H4 (cell line): ENCODE measurements at places on chromosomes 5 and 9. TPM values are rescaled to one million over a fixed set of nuclear protein-coding genes. Genes with fewer than 3 reads are reported as not detected.

DNA sequence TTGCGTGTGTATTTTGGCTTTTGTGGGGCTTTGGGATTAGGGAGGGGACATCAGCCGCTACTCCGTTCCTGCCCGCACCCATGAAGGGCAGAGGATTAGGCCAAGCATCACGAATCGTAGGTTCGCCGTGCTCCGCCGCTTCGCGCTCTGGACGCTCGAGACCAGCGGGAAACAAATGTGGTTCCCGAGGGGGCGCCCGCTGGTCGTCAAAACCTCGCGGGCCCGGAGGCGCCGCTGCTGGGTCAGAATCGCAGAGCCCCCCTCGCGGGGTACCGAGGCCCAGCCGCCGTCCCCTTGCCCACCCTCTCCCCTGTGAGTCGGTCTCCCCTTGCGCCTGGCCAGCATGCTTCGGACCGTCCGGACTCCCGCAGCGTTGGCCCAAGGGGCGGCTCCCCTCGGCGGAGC lies 2.3 kb upstream of the PAX5 start:
- DNase-seq: no peak

DNA sequence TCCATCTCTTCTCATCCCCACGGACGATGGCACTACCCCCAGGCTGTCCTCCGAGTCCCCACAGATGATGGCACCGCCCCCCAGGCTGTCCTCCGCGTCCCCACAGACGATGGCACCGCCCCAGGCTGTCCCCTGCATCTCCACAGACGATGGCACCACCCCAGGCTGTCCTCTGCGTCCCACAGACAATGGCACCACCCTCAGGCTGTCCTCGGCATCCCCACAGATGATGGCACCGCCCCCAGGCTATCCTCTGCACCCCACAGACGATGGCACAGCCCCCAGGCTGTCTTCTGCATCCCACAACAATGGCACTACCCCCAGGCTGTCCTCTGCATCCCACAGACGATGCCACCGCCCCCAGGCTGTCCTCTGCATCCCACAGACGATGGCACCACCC lies 57.4 kb upstream of the PTCH1 start:
- DNase-seq: no peak

Gene C9orf50
- total RNA-seq: not detected in 2 replicates

Gene INSYN2B
- 0.39 and 3.1 TPM in 2 replicates for total RNA-seq

DNA sequence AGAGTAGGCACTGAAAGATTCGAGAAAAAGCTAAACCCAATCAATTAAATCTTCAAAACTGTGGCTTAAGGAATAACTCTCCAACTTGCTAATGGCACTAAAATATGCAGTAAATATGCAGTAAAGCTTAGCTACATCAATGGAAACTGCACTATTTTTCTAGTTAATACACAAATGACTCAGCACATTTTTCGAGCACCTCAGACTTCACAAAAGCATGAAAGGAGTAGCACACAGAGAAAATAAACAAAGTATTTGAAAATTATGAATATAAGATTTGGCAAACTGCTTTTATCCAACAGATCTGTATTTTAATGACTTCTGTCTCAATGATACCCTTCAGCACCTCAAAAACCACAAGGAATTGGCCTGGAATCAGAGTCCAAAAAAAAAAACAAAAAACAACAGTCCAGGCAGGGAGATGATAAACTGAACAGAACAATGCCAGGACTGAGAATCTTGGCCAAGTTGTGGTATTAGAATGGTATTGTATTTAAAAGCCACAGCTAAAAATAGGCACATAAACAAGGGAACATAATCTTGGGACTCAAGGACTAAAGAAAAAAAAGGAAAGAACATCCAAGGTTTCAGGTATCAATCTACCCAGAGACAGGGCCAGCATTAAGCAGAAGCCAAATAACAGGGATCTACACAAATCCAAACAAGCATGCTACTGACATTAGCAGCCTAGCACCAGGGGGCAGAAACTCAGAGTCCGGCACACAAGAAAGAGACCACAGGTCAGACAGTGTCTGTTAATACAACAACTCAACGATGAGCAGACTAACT lies 21.4 kb downstream of the TMEM245 start:
- DNase-seq: peak; percentile 89

DNA sequence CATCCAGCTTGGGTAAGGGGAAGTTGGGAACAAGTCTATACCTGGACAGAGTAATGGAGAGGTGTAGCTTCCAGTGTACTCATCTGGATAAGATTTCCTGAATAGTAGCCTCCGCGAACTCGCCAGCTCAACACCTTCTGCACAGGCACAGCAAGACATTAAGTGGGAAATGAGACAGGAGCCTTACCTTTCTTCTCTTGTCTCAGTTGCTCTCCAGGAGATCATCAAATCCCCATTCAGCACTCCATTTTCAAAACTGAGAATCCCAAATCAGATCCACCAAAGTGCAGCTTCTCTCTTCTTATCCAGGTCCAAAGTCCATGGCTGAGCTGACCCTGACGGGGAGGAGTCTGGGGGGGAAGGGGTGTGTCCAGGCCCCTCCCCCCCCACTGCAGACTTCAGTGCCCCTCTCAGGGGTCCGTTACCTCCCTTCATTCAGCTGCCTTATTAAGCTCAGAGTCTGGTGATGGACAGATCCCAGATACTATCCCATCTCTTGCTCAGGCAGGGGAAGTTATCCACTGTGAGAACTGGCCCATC lies 5.9 kb upstream of the MGAT1 start:
- no peak for DNase-seq

DNA sequence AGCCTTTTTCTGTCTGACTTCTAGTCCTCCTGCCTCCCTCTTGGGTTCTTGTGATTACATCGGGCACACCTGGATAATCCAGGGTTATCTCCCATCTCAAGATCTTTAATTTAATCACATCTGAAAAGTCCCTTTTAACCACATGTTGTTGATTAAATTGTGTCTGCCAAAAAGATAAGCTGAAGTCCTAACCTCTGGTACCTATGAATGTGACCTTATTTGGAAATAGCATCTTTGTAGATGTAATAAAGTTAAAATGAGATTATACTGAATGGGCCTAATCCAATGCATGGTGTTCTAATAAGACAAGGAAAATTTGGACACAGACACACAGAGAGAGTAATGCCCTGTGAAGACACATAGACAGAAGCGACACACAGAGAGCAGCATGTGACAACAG lies 232.4 kb downstream of the KCTD16 start:
- no peak for DNase-seq

GRCh38 chr9:132814937-132815336 lies 63.1 kb downstream of the AK8 start:
- no peak for DNase-seq

DNA sequence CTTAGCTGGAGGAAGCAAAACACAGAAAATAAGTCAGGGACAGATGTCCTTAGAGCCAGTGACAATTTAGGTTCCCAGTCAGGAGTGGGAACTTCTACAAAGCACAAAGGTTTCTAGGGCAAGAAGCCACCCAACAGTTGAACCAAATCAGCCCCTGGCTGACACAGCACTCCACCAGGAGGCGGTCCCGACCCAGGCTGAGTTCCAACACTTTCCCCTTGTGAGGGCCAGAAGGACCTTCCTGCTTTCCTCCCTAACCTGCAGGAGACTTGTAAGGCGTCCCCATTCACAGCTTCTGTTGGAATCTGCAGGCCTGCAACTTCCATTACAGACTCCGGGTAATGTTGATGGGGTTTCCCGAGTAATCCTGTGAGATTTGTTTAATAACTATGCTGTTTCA lies 416.4 kb upstream of the IRX1 start:
- DNase-seq: no peak

- DNase-seq: no peak
Observed at GRCh38 chr9:82891321-82891720, 171.6 kb downstream of the RASEF start.

DNA sequence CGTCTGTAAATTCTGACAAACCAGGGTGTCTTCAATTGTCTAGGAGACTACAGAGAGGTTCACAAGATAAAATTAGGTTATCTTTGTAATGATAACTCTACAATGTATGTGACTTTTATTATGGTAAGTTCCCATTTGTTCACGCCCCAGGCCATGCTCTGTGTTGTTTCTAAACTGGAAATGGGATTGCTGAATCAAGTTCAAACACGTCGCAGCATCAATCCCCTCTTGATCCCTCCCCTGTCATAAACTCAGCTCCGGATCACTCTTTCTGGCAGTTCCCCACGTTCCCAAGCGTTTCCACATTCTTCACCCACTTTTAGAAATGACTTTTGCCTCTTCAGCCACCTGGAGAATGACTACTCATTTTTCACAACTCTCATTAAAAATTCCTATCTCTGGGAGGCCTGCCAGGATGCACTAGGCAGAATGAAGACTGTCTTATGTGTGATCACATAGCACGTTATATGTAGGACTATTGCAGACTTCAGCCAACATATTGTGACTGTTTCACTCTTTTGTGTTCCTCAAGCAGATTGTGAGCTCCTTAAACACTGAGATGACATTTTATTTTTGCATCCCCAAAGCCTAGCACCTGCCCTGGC lies 1124.2 kb upstream of the WWC1 start:
- DNase-seq: no peak

Gene RGS7BP
- not detected in 2 replicates for total RNA-seq

DNA sequence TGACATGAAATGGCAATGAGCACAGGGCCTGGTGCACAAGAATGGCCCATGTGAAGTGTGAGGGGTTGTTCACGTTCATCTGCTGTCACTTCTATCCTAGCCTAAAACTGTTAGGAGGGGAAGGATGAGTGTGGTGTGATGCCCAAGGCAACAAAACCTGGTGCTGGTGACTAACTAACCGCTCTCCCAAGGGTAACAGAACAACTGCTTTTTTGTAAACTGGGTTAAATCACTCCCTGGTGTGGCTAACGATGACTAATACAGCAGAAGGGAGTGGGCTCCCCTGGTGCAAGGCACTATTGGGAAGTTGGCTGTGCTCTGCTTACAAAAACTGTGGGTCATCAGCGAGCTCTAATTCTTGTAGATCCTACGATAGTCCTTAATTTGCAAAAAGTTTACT lies 103.2 kb upstream of the VCAN start:
- DNase-seq: peak; percentile 81

Gene IL3
- not detected in 2 replicates for total RNA-seq

DNA sequence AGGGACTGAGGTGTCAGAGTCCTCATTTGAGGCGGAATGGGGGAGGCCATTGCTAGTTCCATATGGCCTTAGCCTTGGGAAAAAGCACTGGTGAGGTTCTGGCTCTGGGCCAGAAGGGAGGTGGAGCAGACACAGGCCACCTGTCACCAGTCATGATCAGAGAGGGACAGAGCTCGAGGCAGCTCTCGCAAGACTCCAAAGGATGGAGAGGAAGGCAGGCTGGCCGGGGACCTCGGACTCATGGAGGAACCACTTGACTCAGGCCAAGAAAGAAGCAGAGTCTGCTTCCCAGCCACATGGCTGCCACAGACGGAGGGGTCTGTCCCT lies 29.2 kb upstream of the NSMF start:
- no peak for DNase-seq

GRCh38 chr5:78841767-78842166 lies 143.3 kb downstream of the ARSB start:
- no peak for DNase-seq

- no peak for DNase-seq
Observed at GRCh38 chr9:7341571-7341970, 458.0 kb downstream of the DMAC1 start.

GRCh38 chr5:57940236-57940635 lies 457.6 kb upstream of the ACTBL2 start:
- no peak for DNase-seq

Gene CCDC112
- 2.2 and 4.7 TPM in 2 replicates for total RNA-seq

Gene NME5
- 2.6 and 5.6 TPM in 2 replicates for total RNA-seq

Gene MBLAC2
- 4.3 and 4.8 TPM in 2 replicates for total RNA-seq

DNA sequence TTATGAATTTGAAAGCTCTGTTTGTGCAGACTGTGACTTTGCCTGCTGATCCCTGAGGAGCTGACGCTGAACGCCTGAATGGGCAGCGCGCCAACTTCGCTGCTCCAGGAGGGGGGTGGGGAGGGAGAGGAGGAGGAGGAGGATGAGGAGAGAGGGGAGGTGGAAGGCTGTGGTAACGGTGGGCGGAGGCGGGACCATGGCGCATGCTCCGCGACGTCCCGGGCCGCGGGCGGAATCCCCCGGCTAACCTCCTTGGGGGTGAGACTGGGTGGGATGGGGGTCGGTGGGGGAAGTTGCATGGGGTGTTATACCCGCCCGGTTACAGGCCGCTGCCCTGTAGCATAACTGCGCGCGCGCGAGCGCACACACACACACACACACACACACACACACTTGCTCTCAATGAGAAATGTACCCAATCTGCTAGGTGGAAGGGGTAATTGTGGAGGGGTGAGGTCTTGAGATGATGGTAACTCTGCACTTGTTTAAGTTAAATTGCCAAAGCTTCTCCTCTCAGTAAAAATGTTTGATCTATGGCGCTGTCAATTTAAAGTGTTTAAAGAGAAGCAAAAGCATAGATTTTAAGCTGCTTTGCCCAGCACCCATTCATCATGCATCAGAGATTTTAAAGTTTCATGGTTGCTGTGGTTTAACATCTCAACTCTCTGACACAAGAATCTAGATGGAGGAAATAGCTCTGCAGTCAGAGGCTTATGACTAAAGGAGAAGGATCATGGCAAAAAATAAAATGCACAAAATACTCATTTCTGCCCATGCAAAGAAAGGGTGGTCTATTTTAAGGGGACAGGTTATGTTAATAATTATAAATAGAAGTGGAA lies 76.6 kb upstream of the TBCA start:
- DNase-seq: no peak

Gene ADRB2
- 0.37 and 1.2 TPM in 2 replicates for total RNA-seq

Gene SMIM3
- 47.6 and 53.9 TPM in 2 replicates for total RNA-seq

DNA sequence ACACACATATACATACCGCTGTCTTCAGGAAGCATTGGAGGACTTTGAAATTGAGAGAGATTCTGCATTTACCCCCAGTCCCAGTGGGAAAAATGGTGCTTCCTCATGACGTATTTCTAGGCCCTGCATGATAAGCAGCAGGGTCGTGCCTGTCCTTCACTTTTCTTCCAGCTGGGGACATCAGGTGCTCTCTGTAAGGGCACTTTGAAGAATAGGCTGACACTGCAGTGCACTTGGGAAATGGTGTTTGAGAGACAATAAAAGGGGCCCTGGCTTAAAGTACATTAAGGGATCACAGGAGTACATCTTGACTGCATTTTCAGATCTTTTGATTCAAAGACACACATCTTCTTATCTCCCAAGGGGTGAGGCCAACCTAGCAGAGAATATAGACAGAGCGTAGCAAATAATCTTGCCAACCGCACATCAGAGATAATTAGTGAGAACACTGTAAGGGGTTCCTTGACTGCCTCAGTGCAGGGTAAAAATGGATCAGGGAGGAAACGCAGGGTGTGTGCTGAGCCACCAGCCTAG lies 437.9 kb downstream of the CSNK1G3 start:
- DNase-seq: no peak

GRCh38 chr5:773517-774264 lies 10.8 kb downstream of the ZDHHC11B start:
- DNase-seq: no peak

- no peak for DNase-seq
Observed at GRCh38 chr5:73379435-73379834, 69.1 kb downstream of the FOXD1 start.

Gene RUSC2
- total RNA-seq: 6.2 and 8.7 TPM in 2 replicates
